Caki2 (cell line): ENCODE measurements at places on chromosomes 16 and 17. TPM values are rescaled to one million over a fixed set of nuclear protein-coding genes. Genes with fewer than 3 reads are reported as not detected.

The SLC12A3 gene
- not detected in 2 replicates for total RNA-seq

The CLEC3A gene
- not detected in 2 replicates for total RNA-seq

The KRT13 gene
- 0.78 TPM in 1 of 2 replicates, not detected in the other for total RNA-seq

The SLFN11 gene
- 0.03 TPM in 1 of 2 replicates, not detected in the other for total RNA-seq

The TTLL6 gene
- total RNA-seq = 0.34 TPM in 1 of 2 replicates, not detected in the other

The SPATA22 gene
- total RNA-seq = not detected in 2 replicates

The DRG2 gene
- 33.4 and 56.6 TPM in 2 replicates for total RNA-seq

The PRDM7 gene
- not detected in 2 replicates for total RNA-seq

The MARCHF10 gene
- not detected in 2 replicates for total RNA-seq

- peak; percentile 82 for DNase-seq
These were observed at the start of gene GABARAP for GRCh38 chr17:7241783-7242716. TSS of gene GABARAP (minus strand) at chr17:7242449. CDS start at chr17:7242330, 119 bp downstream.

DNA sequence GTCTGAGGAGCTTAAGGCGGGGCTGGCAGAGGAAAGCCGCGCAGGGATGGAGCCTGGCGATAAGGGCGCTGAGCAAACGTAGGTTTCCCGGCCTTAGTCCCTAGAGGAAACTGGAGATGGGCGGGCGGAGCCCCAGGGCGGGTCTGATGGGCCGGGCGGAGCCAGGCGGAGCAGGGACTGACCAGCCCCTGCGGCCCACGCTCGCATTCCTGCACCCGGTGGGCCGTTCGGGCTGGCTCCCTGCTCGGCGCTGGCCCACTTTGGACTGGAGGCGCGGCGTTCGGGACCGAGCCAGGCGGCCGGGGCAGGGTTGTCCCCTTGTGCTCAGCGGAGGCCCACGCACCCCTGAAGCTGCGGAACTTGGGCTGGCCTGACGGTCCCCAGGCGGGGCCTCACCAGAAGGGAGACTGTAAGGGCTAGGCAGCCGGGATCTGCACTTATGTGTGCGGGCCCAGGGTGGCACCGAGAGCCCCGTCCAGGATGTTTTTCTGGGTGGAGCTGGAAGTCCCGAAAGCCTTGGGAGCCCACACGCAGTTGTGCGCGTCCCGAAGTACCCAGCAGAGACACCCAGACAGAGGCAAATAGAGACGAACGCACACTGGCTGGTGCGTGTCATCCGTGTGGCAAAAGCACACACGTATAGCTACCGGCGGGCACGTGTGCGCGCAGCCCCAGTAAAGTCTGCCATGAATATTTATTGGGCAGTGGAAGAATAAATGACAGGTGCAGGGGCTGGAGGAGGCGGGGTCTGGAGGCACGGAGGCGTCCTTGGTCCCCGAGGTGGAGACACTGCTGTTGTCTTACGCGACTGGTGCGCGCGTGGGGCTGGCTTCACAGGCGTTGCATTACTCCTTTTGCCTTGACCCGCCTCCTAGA lies 1.4 kb downstream of the PYDC1 start:
- peak; percentile 72 for DNase-seq

DNA sequence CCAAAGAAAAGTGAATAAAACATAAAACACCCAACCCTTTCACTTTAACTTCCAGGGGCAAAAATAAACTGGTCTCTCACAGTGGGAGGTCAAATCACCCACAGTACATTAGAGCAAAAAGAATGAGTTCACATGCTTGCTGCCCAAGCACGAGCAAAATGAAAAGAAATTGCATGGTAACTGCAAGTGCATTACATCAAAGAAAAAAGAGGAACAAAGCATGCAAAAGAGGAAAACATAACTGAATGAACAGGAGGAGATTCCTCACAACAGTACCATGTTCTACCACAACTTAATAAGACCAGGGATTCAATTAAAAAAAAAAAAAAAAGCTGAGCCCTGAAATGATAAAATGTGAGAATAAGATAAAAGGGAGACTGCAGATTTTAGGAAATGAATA lies 12.3 kb downstream of the DNAH2 start:
- no peak for DNase-seq

DNA sequence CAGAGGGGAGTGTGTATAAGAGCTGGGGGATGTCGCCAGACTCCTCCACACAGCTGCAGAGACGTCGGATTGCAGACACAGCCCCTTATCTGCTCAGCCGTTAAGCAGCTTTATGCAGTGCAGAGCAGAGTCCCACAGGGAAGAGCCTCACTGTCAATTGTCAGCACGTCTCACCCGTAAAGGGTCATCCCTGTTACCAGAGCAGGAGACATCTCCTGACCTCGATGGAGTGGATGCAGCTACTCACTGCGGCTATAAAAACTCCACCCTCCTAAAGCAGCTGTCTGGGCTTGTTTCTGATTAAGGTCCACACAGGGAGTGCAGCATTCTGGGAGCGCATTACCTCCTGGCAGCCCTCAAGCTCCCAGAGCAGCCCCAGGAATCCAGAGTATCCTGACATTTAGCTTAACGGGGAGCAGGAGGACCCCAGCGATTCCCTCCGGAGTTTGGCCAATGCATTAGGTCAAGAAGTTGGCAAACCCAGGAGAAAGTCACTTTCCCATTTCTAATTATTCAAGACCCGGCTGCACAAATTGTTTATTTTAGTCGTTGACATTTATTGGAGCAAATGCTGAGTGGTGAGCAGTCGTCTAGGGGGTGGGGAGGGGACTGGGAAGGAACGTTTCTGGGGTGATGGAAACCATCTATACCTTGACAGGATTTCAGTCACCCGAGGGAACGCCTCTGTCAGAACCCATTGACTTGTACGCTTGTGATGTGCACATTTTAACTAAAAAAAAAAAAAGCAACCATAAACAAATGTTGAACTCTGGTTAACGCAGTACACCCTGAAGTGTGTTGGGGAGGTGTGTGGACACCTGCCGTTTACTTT lies 100.0 kb upstream of the ZNF469 start:
- DNase-seq = no peak

DNA sequence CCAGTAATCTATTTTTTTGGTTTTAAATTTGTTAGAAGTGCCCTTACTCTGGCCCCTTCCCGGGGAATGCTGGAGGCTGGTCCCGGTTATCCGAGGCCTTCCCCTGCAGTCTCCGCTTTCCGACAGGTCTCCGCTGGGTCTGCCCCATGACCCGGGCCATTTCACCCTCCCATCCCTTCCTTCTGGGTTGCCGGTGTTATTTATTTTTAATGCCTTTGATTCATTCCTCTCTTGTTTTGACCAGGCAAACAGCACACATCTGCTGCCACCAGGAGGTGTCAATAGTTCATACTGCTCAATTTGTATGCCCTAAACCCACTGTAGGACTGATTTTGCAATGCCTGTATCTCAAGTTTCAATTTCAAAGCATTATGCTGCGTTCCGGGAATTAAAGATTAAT lies 113.2 kb upstream of the IRX5 start:
- peak; percentile 0 for DNase-seq

GRCh38 chr17:17551361-17551760 lies 40.1 kb downstream of the PEMT start:
- no peak for DNase-seq

GRCh38 chr17:67098006-67098405 lies 53.7 kb downstream of the CACNG1 start:
- no peak for DNase-seq

DNA sequence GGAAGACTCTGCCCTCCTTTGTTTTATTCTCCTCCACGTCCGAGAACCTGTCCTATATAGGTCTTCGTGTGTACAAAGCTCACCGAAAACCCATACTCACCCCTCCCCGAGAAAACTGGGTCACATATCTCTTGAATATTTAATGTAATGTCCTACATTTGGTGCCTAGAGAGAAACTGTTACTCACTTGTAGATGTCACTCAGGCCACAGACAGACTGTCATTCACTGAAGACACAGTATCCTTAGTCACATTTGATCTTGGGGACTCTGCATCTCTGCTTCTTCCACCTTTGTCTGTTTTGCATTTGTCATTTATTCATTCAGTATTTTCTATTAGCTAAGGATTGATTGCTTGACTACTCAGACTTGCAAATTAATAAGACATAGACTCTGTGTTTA lies 131.8 kb upstream of the TBX2 start:
- DNase-seq = no peak

GRCh38 chr16:8720080-8720966 lies 45.9 kb downstream of the ABAT start:
- DNase-seq = peak; percentile 73

DNA sequence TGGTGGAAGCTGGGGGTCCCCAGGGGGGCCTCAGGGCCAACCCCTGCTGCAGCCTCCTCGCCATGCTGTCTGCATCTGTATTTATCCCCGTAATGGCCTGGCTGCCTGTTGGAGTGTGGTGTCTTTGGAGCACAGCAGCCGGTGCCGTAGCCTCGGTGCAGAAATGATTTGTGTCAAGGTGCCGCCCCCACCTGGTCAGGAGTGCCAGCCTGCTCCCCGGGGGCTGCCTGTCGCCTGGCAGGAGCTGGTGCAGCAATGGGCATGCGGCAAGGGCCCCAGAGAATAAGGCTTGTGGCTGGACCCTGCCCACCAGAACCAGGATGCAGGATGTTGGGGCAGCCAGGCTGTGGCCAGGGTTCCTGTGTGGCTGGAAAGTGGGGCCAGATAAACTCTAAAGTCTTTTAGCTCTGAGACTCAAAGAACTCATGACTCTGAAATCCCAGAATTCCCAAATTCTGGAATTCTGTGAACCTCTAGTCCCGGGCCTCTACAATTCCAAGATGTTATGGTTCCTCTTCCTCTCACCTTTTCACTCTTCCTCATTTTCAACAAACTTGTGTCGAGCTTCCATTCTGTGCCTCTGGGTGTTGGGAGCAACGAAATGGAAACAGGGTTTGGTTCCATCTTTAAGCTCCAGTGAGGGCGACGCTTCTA lies 5.9 kb downstream of the CPNE2 start:
- no peak for DNase-seq

DNA sequence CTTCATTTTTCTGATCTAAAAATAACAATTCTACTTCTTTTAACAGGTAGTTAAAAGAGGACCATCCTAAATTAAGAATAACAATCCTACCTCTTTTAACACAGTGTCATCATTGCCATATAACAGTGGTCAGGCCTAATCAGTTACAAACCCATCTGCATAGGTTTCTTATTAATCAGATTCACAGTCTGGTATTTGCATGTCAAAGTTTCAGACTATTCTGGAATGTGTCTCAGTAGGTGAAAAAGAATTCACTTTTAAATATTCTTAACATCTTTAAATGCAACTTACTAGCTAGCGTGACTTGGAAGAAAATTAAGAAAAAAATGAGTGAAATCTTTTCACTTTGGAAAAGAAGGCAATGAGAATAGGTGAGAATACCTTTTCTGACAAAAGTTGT lies 6.8 kb upstream of the KRT12 start:
- DNase-seq = no peak

- no peak for DNase-seq
These were observed 65.0 kb downstream of the TBC1D16 start for GRCh38 chr17:79970576-79971068.

DNA sequence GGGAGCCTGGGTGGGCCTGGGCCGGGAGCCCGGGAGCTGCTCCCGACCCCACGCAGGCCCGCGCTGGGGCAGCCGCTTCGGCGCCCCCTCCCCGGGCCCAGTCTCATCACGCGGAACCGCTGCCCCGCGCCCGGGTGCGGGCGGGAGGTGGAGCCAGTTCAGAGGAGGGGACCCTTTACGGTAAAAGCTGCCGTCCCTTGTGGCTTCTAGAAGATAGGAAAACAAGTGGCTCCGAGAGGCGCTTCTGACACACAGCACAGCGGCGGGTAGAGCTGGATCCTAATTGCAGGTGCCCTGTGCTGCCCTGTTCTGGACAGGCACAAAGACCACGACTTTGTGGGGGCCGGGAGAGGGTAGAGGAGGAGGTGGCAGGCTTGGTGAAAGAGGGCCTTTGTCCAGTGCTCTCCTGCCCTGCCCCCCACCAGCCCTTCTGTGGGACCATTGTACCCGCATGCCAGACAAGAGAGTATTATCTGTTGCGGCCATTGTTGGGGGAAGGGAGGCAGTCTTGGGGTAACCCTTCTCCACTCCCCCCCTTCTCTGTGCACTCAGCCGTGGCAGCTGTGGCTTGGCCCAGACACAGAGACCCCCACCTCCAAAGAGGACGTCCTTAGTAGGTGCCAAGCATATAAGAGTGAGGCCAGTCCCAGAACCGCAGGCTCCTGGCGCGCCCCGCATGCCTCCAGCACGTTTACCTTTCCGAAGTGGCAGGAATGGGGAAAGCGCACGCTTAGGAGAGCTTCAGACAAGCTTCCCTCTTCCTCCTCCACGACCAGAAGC lies 736 bp downstream of the CNP start:
- no peak for DNase-seq

DNA sequence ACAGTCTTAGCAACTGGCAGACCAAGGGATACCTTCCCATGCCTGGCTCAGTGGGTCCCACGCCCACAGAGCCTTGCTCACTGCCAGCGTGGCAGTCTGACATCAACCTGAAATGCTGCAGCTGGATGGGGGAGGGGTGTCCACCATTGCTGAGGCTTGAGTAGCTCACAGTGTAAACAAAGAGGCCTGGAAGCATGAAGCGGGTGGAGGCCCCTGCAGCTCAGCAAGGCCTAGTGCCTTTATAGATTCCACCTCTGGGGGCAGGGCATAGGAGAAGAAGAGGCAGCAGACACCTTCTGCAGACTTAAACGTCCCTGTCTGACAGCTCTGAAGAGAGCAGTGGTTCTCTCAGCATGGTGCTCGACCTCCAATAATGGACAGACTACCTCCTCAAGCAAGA lies 263.2 kb downstream of the KIF2B start:
- DNase-seq = peak; percentile 4

DNA sequence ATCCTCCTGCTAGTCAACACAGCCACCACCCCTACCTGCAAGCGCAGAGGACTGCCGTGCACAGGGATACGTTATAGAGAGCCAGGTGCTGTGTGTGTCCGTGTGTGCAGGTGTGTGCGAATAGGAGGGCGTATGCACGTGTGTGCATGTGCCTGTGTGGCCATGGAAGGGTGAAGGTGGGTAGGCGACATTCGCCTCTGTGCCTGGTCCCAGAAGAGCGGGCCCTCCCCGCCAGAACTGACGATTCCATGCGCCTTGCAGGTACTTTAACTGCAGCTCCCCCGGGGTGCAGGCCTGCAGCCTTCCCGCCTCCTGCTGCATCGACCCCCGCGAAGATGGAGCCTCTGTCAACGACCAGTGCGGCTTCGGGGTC lies 8.7 kb downstream of the PDE6G start:
- no peak for DNase-seq

GRCh38 chr16:83930730-83931500 lies 22.1 kb upstream of the OSGIN1 start:
- no peak for DNase-seq

GRCh38 chr17:37197336-37197735 lies 178.4 kb upstream of the C17orf78 start:
- no peak for DNase-seq

- DNase-seq = no peak
These were observed 32.3 kb downstream of the SEC14L1 start for GRCh38 chr17:77173104-77173503.

- DNase-seq = peak; percentile 64
These were observed 1.8 kb downstream of the RAI1 start for GRCh38 chr17:17682737-17683680.

DNA sequence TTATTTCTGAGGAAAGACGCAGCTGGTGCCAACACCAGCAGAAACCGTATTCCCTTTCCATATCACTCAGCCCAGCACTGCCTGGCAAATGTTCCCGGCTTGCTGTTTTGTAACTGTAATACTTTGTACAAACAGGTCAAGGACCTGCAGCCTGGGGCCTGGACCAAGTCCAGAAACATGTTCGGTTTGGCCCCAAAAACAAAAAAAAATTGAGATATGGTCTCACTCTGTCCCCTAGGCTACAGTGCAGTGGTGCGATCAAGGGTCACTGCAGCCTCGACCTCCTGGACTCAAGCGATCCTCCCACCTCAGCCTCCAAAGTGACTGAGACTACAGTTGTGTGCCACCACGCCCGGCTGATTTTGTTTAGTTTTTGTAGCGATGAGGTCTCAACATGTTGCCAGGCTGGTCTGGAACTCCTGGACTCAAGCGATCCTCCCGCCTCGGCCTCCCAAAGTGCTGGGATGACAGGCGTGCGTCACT lies 1.2 kb downstream of the HAGH start:
- DNase-seq = no peak

- DNase-seq = no peak
These were observed 6.9 kb downstream of the CHD9 start for GRCh38 chr16:53061701-53062159.
